ENCODE measurements at places on chromosomes 2 and 18.
A peak's percentile ranks its signal among the peaks of the same experiment; 100 is the strongest.

DNA sequence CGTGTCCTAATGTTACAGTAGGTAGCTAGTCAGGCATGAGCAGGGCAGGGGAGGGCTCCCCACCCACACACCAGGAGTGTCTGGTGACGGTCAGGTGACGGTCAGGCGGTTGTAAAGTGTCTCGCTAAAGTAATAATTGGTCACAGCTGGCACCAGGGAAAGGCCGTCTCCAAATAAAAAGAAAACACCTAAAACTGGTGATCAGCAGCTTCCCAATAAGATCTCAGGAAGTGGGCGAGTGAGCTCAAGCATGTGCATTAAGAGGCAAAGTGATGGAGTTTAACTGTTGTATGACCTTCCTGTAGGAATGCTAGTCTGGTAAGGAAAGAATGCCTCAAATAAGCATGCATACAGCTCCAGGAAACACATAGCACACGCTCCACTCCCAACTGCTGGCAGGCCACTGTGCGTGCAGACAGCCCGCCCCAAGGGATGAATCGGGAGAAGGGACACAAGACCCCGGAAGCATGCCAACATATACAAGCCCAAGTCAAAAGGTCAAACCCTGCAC, 177.1 kb downstream of the RNF144A start:
- DNase-seq = no peak

DNA sequence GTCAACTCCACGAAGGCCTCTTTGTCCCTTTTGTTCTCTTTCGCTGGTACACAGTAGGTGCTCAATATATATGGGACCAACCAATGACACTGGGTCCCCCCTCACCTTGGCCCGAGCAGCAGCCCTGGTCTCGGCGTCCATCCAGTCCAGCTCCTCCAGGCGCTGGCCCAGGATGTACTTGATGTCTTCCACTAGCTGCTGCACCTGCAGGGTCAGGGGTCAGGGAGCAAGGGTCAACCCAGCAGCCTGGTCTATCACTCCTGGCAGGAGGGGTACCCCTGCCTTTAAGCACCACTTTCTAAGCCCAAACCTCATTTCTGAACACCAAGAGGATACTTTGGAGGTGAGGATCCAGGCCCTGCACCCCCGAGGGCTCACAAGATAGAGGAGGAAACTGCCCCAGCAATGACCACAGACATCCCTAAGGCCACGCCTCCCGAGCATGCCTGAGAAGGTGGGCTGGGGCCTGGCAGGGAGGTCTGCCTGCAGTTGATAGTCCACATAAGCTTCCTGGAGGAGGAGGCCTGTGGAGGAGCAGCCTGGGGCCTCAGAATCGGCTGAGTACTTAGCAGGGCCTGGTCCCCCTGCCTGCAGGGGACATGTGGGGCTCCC, 4.2 kb downstream of the ECEL1 start:
- no peak for DNase-seq

DNA sequence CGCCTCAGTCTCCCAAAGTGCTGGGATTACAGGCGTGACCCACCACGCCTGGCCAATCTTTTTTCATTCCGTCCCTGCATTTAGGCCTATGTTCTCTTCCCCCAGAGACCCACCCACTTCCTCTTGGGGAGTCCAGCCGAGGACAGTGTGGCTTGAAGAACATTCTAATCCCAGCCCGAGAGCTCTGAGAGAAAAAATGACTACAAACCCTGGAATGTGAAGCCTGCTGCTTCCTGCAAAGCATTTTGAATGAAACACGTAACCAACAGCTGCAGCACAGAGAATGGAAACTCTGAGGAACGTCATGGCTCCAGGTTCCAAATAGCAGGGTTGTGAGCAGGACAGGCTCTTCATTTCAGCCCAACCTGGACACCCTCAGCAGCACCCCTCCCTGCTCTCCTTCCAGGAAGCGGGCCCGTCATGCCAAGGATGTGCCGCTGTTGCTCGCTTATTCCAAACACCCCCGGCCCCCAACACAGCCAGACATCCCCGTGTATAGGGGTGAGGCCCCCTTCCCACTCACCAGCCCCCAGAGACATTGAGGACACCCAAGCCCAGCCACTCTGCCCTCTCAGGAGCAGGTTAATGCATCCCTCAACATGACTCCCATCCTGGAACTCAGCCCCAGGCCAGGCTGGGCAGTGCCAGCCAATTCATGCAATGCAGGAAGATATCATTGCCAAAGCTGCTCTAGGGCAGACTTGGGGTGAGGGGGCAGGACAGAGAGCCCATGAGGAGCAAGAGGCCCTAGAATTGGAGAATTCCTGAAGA, 139.8 kb downstream of the ZFP36L2 start:
- DNase-seq = no peak

DNA sequence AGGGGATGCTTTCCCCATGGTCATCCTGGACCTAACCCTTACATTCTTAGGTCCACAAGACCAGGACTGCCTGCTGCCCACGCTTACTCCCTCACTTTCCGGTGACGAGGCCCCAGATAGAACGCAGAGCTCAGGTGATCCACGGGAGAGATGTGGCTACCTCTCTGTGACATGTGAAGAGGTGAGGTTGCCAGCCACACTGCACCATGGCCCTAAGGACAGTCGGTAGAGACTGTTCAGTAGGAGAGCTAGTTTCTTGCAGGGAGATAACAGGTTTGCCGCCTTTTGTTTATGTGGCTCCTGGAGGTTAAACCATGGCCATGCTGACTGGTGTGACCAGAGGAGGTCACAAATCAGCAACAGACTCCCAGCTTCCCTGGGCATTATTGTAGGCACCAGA, 71.4 kb downstream of the WDSUB1 start:
- DNase-seq = no peak

DNA sequence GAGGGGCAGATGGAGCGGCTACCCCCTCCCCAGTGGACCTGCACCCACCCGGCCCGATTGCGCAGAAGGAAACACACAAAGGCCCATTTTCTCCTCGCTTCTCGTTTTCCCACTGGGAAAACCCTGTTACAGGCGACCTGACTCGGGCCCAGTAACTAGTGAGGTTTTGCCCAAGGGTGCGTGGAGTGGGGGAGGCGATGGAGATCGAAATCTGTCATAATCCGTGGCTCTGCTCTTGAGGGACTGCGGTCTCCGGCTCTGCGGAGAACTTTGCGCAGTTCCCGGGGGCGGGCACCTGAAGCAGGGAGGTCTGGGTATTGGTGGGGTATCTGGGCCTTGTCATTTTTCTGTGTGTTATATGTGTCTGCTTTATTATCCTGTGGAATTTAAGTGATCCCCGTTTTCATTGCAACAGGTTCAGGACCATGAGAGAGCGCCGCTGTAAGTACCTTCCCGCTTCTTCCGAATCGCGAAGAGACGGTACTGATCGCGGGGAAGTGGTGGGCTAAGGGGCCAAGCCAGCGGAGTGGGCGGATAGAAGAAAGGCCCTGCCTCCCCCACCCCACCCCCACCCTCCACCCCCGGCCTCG, 4.0 kb upstream of the HOXD4 start:
- no peak for DNase-seq

DNA sequence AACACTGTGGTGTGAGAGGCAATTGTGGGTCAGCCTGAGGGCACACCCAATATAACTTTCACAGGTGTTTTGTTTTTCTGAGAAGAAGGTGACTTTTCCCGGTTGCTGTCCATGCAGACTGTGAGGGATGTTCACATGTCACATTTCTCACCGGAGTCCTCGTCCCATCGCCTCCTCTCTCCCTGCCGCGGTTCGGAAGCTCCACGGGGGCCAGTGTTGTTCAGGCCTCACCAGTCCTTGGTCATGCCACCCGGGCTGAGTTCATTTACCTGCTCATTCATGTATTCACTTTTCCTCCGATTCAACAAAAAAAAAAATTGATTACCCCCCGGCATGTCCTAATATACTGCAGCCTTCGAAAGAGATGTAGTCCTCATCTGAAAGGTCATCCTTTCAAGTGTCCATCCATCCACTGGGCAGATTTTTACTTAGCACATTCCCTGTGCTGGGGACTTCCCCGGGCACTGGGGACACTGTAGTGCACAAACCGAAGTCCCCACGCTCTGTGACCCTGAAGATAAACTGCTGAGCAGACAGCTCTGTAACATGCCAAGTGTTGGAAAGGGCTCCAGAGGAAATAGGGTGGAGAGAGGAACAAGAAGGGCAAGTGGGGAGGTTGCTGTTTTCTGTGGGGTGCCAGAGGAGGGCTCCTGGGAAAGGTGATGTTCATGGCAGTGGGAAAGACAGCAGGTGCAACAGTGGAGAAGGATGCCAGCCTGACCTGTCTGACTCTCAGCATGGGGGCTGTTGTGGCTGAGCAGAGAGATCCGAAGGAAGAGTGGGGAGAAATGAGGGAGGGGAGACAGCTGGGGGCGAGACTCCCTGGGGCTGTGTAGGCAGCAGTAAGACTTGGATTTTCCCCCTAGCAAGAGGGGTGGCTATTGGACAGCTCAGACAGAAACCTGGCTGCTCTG, 22.4 kb downstream of the LRRFIP1 start:
- no peak for DNase-seq

- peak; percentile 43 for DNase-seq
These were observed 28.0 kb downstream of the PNO1 start for GRCh38 chr2:68185541-68186164.

GRCh38 chr2:584863-585823, 92.1 kb downstream of the TMEM18 start:
- DNase-seq = peak; percentile 6

DNA sequence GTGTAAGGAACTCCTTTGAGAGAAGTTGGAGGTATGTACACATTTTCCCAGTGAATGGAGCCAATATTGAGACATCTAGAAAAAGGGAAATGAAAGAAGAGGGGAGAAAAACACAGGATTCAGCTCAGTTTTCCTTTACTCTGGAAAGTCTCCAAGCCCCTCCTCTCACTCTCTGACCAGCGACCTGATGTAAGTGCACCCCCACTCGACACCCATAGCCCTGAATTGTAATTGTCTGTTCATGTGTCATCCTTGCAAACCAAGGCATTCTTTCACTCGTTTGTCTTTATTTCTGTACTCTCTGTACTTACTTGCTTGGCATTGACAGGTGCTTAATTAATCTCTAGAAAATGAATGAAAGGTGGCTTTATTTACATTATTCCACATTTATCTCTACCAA, 55.7 kb upstream of the CTAGE1 start:
- no peak for DNase-seq

GRCh38 chr18:9017167-9017904, 85.2 kb upstream of the NDUFV2 start:
- DNase-seq = peak; percentile 63

DNA sequence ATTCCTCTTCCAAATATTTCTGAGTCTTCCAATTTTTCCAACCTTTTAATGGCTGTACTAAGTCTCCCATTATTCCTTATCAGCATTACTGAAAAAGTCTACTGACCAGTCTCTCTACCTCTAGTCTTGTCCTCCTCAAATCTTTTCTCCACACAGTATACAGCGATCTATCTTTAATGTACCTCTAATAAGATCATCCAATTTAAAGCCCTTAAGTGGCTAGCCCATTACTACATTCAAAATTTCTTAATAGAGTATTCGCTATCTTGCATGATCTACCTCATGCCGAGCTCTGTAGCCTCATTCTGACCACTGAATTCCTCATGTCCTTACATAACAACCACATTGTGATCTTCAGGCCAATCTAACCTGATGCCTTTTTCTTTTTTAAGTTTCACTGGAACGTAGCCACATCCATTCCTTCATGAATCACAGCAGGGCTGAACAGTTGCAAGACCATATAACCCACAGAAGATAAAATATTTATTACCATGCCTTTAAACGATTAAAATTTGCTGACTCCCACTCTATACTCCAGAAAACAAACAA, 57.9 kb downstream of the SLC66A3 start:
- no peak for DNase-seq

DNA sequence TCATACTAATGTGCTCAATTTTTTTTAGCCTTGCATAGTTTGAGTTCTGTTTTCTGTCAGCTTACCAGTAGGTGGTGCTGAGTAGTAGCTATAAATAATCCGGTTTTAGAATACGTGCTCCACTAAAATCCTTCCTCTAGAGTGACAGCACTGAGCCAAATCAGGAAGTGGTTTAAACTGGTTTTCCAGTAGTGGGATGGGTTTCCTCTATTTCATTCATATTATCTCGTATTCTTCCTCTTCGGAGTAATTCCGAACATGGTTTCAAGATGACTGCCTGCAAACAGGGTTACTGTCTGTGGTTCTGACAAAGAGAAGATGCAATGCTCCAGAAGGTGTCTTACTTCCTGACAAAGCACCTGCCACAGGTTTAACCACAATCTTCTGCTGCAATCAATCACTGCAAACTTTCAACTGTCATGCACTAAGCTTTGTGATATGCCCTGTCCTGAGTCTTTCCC, 496.9 kb upstream of the VRK2 start:
- peak; percentile 0 for DNase-seq

DNA sequence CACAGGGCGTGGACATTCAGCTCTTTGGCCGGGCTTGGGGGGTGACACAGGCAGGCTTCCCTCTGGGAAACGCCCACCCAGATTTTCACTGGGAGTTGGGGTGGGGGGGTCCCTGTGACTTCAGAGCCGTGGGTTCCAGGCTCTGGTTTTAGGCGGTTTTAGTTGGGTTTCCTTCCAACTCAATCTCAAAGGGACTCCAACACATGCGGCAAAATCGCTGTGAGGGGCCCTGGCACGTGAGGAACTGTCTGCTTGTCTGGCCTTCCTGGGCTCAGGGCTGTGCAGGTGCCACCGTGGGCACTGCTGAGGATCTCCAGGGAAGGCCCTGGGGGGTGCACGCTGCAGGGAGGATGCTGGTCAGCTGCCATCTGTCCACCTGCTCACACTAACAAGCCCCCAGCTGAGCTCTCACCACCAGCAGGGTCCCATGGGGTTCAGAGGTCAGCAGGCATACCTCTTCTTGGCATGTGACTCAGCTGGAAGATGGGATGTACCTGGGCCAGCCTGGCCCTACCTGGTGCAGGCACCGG, 11.7 kb downstream of the HS6ST1 start:
- DNase-seq = no peak

GRCh38 chr18:26227051-26227670, 916 bp downstream of the TAF4B start:
- DNase-seq = no peak

- no peak for DNase-seq
These were observed 81.7 kb upstream of the TAF1B start for GRCh38 chr2:9761577-9761976.

GRCh38 chr18:23523429-23524212, 20.3 kb downstream of the RMC1 start:
- DNase-seq = no peak

GRCh38 chr2:191899410-191899809, 52.5 kb upstream of the CAVIN2 start:
- DNase-seq = no peak
